Activated CD4-positive, alpha-beta T cell treated with anti-CD3 and anti-CD28 coated beads for 1 hour (primary cell): ENCODE measurements at places on chromosomes 12 and 14.
A peak's percentile ranks its signal among the peaks of the same experiment; 100 is the strongest.

DNA sequence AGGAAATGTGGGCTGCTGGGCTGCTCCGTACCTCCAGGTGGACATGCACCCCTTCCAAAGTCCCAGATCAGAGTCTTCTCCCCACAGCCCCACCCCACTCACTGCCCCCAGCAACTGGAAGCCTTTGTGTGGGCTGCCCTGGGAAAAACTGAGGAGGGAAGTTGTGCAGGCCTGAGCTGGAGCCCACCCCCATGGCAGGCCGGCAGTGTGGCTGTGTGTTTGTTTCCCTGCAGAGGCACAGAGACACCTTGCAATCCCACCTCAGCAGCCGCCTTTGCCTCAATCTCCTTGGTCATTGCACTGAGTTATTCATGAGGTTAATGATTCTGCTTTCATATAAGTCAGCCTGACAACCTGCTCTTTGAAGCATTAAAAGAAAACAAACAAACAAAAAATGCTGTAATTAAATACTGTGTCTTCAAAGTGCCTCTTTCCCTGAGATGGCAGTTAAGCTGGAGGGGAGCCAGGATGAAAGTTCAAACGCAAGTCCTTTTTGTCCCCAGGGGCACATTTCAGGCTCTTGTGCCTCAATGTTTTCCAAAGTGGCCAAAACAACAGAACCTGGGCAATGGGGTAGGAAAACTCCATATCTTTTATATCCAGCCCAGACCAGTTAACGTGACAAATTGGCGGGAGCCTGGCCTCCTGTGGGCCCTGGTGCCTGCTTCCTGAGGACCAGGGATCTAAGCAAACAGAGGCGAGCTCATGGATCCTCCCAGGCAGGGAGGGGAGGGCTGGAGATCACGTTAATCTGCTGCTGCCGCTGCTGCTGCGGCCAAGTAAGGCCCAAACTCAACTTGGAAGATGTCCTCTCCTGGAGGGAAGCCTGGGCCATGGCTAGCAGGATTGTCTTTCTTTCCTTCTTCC is 51.9 kb upstream of the TSPAN11 start:
- no peak for DNase-seq

- DNase-seq: no peak
These were observed 2.0 kb downstream of the AQP2 start for GRCh38 chr12:49952391-49953055.

DNA sequence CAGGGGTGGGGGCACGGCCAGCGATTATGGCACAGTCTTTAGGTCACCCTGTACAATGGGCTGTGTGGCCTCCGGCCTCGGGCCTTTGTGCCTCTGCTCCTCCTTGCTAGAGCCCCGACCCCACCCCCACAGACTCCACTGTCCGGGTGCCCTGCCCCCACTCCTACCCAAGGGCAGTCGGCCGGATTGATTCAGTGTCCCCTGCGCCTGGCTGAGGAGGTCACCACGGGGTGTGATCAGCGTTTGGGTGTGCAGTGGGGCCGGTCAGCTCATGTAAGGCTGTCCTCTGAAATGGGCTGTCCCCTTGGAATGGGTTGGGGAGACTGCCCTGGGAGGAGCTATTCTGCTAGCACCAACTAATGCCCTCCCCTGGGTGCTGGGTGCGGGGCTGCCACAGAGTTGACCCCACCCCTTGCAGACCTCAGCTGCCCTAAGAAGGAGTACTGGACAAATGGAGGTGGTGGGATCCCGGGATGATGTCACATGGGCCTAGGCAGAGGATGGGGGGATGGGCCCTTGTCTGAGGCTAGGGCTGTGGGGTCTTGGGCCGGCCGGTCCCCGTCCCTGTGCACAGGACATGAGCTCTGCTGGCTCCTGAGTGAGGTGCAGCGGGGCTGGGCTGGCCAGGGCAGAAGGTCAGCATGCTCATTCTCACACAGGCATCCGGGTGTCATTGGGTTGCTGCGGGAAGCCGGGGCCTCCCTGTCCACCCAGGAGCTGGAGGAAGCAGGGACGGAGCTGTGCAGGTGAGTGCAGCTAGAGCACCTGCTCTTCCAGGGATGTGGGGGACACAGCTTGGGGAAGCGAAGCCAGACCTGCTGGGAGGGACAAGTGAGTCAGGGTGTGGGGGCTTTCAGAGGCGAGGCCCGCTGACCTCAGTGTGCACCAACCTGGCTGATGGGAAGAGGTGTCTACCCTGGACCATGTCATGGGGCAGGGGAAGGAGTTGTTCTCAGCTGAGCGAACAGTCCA is 23.4 kb downstream of the ASPG start:
- no peak for DNase-seq

- DNase-seq: no peak
These were observed 88.9 kb downstream of the PRKD1 start for GRCh38 chr14:29838752-29839151.

DNA sequence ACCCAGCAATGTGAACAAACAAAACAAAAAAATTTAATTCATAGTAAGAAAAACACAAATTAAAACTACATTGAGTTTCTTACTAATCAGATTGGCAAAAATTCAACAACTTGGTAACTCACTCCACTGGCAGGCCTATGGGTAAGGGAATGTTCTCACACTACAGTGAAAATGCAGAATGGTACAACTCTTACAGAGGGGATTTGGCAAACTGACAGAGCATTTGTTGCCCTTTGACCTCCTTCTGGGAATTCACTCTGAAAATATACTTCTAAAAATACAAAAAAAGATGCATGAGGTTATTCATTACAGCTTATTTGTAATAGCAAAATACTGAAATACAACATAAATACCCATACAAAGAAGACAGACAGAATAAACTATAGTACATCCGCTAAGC is 32.8 kb downstream of the ABCD2 start:
- DNase-seq: no peak

DNA sequence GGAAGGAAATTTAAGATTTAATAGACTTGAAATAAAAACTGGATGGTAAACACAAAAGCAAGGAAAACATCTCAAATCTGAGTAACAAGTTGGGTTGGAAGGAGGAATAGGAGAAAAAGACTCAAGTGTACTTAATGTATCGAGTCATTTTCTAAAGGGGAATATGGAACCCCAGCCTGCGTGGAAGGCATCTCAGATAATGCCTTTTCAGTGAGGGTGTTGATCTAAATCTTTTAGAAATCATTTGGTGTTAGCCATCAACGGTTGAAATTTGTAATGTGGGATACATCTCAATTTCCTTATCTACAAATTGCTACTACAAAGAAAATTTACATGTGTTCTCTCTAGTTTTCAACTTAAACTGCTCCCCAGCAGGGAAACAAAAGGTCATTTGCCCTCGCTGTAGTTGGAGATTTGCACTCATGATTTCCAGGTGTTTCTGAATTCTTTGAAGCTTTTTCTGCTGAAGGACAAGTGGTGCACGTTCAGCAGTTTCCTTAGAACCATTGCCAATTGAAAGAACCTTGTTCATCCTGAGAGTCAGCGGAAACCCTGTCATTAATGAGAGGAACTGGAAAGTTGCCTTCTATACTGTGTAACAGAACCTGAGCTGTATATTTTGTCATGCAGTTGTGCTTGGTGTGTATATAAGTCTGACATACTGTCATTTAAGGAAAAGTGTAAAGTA is 2.2 kb downstream of the PCBP2 start:
- no peak for DNase-seq

GRCh38 chr14:96660123-96660522 is 137.1 kb upstream of the VRK1 start:
- DNase-seq: no peak

GRCh38 chr14:36827861-36828260 is 166.2 kb downstream of the PAX9 start:
- DNase-seq: no peak

- DNase-seq: no peak
These were observed 11.7 kb upstream of the PTHLH start for GRCh38 chr12:27984275-27984674.

DNA sequence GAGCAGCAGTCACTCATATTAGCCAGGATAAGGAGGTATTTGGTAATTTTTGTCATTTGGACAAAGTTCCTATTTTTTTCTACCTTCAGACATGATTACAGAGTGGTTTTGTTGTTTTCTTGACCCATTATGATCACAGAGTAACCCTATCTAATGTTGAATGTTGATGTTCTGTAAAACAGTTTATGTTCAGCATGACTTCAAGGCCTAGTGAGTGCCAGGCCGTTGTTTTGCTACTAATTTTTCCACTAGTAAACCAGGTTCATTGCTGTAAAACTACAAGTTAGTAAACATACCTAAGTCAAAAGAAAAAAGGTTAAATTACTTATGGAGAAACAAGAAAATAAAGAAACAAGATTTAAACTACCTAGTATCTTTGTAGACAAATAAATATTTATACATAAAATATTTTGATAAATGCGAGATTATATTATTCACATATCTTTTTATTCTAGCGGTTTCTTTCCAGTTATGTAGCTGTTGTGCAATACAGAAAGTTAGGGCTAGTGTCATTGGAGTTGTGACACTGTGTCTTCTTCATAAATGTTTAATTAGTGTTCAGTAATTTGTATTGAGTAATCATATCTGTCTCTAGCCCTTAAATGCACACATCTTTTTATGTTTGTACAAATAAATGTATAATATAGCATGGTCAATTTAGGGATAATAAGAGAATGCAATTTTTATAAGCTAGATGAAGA is 16.5 kb downstream of the ETNK1 start:
- no peak for DNase-seq

GRCh38 chr12:14393751-14394150 is 28.3 kb downstream of the ATF7IP start:
- DNase-seq: no peak

DNA sequence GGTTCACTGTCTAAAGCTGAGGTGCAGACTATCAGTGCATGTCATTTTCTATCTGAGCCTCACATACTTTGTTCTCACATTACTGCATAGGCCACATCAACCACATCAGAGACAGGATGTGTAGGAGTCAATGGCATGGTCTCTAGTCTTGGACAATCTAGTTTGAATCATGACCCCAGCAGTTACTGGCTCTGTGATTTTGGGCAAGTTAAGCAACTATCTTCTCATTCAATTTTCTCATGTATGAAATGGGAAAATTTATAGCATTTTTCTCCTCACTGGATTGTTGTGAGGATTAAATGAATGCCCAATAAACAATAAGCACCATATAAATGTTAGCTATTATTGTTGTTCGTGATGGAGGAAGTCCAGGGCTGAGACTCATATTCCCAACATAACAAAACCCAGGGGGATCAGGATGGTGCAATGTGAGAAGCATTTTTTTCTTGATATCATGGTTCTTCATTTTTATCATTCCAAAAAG is 432.6 kb downstream of the LRIG3 start:
- no peak for DNase-seq

DNA sequence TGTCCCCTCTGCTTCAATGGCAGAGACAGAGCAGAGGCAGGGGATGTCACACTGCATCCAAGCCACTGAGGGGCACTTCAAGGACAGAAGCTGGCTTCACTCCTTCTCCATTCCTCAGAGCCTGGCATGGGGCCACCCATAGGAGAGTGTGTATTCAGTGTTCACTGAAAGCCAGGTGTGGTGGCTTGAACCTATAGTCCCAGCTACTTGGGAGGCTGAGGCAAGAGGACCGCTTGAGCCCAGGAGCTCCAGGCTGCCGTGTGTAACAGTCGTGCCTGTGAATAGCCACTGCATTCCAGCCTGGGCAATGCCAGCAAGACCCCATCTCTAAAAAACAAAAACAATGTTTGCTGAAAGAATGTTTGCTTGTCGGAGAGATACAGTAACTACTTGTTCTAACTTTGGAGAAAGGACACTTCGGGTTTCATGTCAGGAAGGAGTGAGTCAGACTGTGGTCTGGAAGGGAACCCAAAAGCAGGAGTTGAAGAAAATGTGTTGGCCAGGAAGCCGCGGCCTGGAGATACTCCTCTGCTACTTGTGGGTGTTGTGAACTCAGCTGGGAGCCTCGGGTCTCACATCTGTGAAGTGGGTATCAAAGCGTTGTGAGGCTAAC is 43.4 kb downstream of the ELK3 start:
- DNase-seq: peak; percentile 35

GRCh38 chr12:79933532-79934264 is 1.2 kb downstream of the PPP1R12A start:
- no peak for DNase-seq

GRCh38 chr14:68634332-68634731 is 158.5 kb downstream of the ZFP36L1 start:
- DNase-seq: no peak

DNA sequence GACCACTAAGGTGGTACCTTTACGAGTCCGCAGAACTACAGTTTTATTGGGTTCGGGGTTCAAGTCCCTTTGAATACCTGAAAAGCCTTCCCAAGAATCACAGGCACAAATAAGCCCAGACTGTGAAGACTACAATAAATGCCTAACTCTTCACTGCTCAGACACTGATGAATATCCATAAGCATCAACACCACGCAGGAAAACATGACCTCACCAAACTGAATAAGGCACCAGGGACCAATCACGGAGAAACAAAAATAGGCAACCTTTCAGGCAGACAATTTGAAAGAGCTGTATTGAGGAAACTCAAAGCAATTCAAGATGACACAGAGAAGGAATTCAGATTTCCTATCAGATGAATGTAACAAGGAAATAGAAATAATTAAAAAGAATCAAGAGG is 24.2 kb upstream of the P2RX7 start:
- no peak for DNase-seq

DNA sequence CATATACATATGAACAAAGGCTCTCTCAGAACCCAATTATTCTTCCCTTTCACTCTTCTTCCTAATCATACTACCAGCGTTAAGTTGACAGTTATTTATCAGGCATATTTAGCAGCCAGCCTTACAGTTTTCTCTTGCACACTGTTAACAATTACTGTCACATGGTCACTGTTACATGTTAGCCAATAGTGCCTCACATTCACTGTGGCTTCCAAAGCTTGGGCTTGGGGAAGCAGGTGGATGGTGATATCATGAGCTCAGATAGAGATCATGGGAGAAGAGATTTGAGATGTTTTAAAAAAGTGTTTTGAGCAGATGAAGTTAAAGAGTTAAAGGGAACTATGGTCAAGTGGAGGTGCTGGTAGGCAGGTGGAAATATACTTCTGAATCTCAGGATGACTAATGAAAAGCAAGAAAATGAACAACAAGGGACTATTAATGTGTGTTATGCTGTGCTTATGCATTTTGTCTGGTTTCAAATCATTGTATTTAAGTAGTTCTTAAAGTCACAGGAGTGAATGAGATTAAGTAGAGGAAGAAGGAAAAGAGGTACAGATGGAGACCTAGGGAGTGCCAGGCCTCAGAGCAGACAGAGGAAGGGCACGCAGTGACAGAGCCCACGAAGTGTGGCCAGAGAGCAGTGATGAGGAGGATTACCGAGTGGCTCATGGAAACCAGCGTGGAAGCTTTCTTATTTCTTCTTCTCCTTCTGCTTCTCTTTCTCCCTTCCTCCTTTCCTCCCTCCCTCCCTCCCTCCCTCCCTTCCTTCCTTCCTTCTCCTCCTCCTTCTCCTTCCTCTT is 39.6 kb downstream of the BICD1 start:
- DNase-seq: no peak

GRCh38 chr12:19615384-19615725 is 176.1 kb downstream of the AEBP2 start:
- DNase-seq: no peak

GRCh38 chr12:68013181-68013580 is 23.9 kb downstream of the IFNG-AS1 start:
- DNase-seq: no peak
